ENCODE measurements at places on chromosomes 5 and 9. TPM values are rescaled to one million over a fixed set of nuclear protein-coding genes. Genes with fewer than 3 reads are reported as not detected.

GBGT1 gene
- total RNA-seq, result 4.1 TPM

DNA sequence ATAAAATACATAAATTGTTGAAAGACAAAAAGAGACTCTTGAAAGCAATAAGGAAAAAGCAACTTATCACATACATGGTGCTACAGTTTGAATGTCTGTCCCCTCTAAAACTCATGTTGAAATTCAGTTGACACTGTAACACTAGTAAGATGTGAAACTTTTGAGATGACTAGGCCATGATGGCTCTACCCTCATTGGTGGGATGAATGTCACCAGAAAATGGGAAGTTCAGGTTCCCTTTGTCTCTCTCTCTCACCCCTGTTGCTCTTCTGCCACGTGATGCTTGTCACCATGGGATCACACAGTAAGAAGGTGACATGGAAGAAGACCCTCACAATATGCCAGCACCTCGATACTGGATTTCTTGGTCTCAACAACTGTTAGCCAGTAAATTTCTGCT is 50.3 kb upstream of the SPTLC1 start:
- H3K27me3 ChIP-seq, result peaks cover 8% of the 10 kb centered on the region
- H3K4me1 ChIP-seq, result no peaks in the 10 kb centered on the region
- no peak overlapping the region for H3K27ac ChIP-seq
- no peak overlapping the region for H3K4me3 ChIP-seq
- no peak for DNase-seq
- peaks cover 2% of the 10 kb centered on the region for H3K36me3 ChIP-seq

DNA sequence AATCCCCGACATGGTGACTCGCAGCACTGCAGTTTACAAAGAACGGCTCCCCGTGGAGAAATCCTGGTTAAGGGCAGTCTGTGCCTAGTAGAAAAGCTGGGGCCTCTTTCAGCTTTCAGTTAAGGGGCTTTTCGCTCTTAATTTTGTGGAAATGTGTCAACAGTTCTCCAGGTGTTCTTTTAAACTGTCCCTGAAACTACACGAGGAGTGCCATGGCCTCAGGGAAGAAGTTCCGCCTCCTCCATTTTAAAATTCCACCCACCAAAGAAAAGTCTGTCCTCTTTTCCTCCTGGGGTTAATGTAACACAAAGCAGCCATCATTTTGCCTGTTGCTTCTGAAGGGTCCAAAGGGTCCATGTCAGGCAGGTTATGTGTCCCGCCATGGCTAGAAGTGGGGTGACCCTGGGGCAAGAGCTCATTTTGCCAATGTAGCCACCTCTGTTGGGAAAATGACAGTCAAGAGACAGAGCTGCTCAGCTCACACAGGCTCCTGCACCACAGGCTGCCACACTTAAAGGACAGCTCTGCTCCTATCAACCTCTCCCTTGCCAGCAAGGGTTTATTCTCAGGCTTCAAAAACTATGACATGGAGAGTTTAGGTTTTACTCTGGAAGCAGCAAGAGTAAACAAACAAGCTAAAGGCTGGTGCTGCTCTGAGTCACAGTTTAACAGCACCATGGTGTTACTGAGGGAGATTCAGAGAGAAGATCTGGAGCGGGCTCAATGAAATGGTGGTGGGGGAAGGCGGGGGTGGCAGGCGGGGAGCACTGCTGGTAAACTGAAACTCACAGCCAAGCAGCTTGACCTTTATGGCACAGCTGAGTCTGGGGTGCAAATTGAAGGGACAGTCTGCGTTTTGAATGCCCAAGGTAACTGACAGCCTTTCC is 3.2 kb downstream of the WHRN start:
- peak overlapping the region; percentile 59 for H3K4me3 ChIP-seq
- peak overlapping the region; percentile 67 for H3K27ac ChIP-seq
- peak; percentile 28 for DNase-seq
- peaks cover 6% of the 10 kb centered on the region for H3K27me3 ChIP-seq
- no peaks in the 10 kb centered on the region for H3K36me3 ChIP-seq
- peaks cover 43% of the 10 kb centered on the region for H3K4me1 ChIP-seq

SH2D3C gene
- total RNA-seq, result 29.9 TPM

CCNO gene
- not detected for total RNA-seq
